RWPE1 (cell line): ENCODE measurements at places on chromosomes 7 and 10.

DNA sequence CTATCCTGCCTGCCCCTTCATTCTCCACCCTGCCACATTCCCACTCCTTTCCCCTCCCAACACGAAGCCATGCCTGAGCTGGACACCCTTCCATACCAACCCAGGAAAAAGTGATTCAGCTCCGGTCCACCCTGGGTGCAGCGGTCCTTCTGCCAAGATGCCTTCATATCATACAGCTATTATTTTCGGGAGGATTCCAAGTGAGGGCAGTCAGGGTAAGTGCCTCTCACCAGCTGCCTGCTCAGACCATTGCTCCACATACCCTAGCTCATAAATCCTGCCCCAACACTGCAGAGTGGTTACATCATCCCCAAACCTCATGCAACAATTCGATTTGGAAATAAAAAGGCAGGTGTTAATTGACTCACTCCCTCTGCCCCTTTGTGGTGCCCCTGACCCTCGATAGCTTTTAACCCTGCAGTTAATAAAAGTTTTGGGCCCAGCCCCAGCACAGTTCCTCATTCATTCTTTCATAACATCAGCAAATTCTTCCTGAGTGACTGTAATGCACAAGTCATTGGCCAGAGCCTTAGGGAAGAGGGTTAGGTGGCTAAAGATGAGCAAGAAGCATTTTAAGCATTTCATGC lies 42.6 kb downstream of the ZNF503 start:
- DNase-seq = peak; percentile 98

DNA sequence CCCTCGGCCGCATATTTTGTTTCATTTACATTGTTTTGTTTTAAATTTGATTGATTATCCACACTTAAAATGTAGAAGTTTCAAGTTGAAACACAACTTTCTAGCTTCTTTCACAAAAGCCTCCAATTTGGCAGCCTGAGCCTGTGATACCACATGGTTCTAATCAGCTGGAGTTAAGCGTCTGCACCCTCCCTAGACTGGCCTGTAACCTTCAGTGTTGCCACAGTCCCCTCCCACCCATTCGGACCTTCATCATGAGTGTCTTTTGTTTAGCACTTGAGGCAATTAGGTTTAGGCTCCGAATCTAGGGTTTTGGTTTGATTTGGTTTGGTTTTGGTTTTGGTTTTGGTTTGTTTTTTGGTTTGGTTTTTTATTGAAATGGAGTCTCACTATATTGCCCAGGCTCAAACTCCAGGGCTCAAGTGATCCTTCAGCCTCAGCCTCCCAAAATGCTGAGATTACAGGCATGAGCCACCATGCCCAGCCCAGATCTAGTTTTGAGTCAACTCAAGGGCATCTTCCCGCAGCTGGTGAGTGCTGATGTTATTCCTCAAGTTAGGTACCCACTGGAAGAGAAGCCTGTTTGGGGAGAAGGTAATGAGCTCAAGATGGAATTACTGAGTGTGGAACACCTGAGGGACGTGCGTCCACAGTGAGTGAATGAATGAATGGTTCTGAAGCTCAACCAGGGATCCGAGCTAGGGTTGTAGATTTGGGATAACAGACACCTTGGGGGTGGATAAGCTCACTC lies 201.4 kb downstream of the HECW1 start:
- DNase-seq = no peak

GRCh38 chr7:129947049-129947448 lies 5.7 kb downstream of the UBE2H start:
- DNase-seq = no peak

GRCh38 chr7:151013733-151014497 lies 10.4 kb downstream of the ATG9B start:
- no peak for DNase-seq

DNA sequence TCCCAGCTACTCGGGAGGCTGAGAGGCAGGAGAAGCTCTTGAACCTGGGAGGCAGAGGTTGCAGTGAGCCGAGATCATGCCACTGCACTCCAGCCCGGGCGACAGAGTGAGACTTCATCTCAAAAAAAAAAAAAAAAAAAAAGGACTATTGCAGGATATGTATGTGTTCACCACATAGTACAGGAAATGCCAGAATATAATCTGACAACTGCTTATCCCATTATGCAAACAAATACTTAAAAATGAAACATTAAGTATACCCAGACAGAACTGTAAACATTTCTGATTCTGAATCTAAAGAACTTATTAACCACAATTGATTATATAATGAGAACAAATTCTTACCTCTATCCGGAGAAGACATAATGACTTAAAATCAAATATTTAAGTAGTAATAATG lies 18.7 kb downstream of the DKK1 start:
- DNase-seq = no peak

- DNase-seq = no peak
These were observed 372.7 kb upstream of the CDC14C start for GRCh38 chr7:48551652-48552051.

GRCh38 chr7:1685000-1685624 lies 15.0 kb downstream of the ELFN1 start:
- DNase-seq = no peak

- no peak for DNase-seq
These were observed at the start of gene ABCB1 for GRCh38 chr7:87600130-87601124. TSS of gene ABCB1 (minus strand) at chr7:87600884. CDS start at chr7:87600184, 700 bp downstream.

DNA sequence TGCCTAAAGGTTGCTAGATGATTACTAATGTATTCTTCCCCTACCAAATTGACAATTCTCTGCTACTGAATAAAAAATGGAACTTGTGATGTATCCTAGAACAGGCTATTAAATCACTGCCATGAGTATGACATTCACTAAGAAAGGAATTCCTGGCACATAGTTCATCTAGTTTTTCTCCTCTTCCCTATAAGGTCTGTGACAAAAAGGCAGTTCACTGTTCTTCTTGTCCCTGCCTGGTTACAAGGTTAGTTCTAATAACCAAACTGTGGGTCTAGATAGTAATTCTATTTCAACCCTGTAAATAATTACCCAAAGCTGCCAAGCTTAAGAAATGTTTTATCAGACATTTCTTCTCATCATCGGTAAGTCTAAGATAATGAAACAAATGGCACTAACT lies 245.6 kb downstream of the BICC1 start:
- no peak for DNase-seq

DNA sequence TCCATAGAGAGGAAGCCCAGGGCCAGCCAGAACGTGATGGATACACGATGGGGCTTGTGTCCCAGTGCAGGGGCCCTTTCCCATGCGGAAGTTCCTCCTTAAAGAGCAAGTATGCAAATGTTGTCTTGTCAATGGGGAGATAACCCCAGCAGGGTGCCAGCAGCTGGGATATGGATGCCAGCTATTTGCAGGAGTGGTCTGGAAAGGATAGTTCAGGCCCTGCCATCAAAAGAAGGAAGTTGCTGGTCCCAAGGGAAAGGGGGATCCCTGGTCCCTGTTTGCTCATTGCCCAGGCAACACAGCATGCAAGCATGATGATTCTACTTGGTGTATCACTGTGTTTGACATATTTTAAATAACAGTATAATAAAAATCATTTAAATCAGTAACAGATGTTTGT lies 73.1 kb upstream of the HECW1 start:
- DNase-seq = no peak

DNA sequence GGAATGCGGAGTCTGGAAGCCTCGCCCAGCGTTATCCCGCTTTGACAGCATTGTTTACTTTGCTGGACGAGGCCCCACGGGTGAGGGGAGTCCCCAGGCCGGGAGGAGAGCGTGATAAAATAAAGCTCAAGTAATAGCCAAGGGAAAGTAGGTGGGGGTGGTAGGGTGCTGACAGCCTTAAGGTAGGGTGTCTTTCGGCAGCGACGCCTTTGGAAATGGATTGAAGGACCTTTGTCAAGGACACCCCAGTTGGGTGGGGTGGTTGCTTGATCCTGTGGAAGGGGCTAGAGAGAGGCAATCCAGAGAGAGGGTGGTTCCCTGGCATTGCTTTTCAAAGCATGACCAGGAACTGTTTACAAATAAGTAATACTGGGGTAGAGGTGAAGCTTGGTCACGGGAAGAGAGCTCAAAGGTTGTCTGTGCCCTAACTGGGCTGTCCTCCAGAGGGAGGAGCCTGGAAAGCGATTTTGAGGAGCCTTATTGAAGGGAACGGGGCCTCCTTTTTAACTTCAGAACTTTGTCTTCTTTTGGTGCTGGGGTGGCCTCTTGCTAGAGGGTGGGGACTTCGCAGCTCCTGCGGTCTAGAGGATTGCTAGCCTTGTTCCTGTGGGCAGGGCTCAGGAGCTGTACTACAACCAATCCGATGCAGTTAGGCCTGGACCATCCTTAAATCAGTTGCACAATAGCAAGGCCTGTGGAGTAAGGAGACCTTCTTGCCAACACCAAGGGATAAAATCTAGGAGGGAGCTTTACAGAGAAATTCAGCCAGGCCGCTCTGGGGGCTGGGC lies 1.3 kb downstream of the EIF4EBP2 start:
- peak; percentile 86 for DNase-seq

GRCh38 chr10:80542053-80542452 lies 4.4 kb downstream of the SH2D4B start:
- DNase-seq = no peak

GRCh38 chr10:37865957-37866803 lies 8.8 kb upstream of the ZNF248 start:
- DNase-seq = no peak

GRCh38 chr7:156004265-156005201 lies 192.3 kb upstream of the SHH start:
- no peak for DNase-seq

GRCh38 chr7:113414401-113415035 lies 296.2 kb upstream of the SMIM30 start:
- DNase-seq = no peak

GRCh38 chr7:132171130-132171576 lies 405.1 kb downstream of the PLXNA4 start:
- DNase-seq = no peak

DNA sequence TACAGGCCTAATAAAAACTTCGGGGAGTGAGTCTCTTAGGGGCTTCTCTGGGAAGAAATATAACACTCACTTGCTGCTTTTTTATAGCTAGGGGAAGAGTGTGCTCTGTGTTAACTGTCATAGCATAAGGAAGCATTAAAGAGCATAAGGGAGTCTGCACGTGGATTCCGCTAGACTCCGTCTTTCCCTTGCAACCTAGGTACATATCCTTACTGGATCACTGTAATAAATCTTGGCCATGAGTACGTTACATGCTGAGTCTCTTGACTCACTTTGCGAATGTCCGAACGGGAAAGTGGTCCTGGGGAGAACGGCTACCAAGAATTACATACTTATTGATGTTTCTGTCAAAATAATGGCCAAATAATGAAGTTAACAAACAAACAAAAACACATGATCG lies 999.1 kb upstream of the MBL2 start:
- DNase-seq = no peak

- no peak for DNase-seq
These were observed 148.4 kb downstream of the TCERG1L start for GRCh38 chr10:131162866-131163843.

GRCh38 chr10:121049489-121049888 lies 198.3 kb downstream of the WDR11 start:
- DNase-seq = no peak

DNA sequence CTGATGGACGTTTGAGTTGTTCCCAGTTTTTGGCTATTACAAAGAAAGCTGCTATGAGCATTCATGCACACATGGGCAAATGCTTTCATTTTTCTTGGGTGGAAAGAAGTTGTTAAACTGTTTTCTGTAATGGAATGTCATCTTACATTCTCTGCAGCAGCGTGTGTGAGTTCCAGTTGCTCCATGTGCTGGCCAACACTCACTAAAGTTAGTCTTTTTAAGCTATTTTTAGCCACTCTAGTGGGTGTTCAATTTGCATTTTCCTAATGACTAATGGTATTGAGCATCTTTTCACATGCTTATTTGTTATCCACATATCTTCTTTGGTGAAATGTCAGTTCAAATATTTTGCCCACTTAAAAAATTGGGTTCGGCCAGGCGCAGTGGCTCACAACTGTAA lies 82.8 kb upstream of the COL13A1 start:
- no peak for DNase-seq
